ENCODE measurements at places on chromosomes 2 and 18. TPM values are rescaled to one million over a fixed set of nuclear protein-coding genes. Genes with fewer than 3 reads are reported as not detected.

The TUBB8B gene
- not detected for total RNA-seq

- DNase-seq, result no peak
Measured at GRCh38 chr18:44107187-44107586, 573.5 kb upstream of the SETBP1 start.

DNA sequence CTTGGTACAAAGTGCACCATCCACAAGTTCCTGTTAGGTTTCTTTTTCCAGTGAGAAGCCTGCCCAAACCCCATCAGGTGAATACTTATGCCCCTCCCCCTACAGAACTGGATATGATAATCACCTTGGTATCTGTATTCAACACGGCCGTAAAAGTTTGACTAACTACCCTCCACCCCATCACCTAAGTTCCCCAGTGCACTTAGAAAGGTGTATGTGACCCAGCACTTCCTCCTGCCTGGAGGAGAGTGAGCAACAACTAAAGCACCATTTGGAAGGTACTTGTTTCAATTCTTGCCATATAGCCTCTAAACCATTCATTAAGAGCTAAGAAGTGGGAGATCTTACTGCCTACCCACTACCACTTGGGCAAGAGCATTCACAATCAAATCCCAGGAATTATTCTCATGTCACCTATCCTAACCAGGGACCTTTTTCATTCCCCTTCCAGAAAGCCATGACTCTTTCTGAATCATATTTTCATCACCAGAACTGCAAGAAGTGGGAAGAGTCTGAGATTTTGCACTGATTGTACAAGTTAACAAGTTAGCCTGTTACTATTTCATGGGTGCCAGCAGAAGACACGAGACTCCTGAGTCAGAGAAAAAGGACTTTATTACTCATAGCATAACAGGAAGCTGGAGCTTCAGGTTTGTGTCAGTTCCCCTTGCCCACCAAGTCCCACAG is 53.5 kb upstream of the NDUFV2 start:
- no peak for DNase-seq

DNA sequence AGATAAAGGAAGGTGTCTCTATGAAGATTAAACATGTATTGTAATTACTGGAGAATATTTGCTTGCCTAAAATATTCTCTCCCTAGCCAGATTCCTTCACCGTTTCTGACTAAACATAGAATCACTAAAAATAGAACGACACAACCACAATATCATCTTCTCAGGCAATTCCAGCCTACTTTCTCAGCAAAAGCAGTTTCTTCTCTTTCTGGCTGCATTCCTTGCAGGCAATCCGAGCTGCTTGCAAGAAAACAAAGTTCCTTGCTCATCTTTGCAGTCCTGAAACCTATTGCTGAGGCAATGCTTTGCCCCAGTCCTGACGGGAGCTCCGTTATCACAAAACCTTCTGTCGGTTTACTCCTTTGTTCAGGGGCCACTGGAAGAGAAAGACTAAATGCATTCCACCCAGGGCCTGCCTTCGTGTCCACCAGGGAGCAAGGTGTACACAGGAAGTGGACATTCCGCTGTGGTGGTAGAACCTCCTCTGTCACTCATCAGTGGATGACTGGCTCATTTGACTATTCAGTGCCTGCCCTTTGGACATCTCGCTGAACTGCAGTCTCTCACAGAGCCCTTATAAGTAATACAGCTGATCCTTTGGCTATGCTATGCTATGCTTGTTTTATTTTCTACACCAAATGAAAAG is 239.2 kb upstream of the DOK6 start:
- DNase-seq, result no peak

The RTTN gene
- total RNA-seq, result 10.6 TPM

DNA sequence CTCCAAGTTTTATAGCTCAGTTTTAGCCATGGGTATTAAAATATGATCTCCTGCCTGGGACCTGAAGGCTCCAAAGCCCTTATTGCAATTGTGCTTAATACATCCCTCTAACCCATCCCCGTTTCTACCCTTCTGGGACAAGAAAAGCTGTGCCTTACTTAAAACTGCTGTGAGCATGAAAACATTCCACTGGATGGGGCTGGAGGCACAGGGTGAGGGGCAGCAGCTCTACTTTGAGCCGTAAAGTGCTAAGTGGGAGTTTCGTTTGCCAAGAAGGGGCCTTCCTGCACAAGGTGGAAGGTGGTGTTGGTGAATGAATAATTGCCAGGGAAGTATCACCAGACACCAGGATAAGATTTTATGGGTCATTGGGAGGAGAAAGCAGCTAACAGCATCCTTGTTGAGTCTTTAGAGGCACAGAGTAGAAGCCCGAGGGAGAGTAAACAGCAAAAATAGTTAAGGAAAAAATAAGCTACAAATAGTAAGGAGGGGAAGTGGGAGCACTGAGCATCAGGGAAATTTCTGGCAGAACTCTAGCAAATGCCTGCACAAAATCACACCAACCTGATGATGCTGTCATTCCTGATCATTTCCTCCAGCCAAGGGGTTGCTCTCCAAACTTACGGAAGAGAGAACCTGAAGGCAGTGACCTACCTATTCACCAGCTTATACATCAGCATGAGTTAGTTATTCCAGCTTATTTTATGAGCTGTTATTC is 218.4 kb downstream of the MREG start:
- no peak for DNase-seq

DNA sequence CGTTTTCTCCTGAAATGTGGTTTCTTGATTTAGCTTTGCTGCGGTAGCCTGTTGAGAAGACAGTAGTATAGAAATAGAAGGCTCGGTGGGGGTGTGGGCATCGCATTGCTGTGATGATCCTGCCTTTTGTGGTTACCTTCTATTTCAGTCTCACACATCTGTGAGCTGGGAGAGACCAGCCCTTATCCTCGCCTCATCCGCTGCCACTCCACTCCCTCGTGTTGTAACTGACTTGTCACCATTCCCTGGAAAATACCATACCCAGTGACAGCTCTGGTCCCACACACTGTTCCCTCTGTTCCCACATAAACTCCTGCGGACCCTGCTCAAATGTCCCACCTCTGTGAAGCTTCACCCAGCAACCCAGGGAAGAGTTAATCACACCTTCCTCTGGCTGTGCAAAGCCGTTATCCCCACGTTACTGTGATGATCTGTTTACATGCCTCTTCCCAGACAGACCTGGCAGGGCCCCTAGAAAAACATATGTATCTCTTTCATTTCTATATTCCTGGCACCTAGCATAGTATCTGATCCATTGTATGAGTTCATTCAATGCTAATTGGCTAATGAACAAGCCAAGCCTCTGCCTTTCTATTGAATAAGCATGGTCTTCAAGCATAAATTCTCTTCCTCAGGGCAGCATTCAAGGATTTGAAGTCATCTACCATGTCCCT is 114.6 kb downstream of the MAPK4 start:
- DNase-seq, result peak; percentile 46

Measured in left ventricle myocardium inferior (tissue), 1 donor.